ENCODE measurements at places on chromosomes 6 and 20.

DNA sequence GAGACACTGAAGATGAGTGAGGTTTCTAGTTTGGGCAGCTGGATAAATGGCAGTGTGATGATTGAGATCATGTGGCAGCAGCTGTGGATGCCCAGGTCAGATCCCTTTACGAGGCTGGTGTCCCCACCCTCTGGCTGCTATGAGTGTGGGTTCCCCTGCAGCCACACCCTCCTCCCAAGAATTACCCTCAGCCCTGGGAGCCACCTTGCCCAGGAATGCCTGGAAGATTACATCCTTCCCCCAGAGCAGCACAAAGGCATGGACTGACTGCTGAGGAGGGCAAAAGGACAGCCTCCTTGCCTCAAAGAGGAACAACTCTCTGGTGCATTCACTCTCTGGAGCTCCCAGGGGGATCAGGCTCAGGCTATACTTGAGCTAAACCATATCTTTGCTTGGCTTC, 15.0 kb upstream of the PKHD1 start:
- no peak for DNase-seq

DNA sequence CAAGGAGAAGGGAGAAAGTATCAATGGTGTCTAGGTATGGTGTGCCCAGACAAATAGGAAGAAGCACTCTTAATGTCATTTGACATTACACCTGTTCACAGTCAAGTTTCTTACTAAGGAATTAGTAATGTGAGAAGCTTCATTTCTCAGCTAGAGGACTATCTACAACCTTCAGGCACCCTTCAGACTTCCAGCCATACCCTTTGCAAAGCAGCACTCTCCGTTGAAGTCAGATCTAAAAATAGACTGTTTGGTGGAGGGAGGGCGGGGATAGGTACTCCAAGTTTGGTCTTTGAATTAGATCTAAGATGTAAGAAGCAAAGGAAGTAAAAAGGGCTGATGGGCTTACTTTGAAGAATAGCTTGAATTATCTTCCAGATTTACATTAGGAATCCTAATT, 311.1 kb downstream of the SLC35F1 start:
- DNase-seq, result no peak

DNA sequence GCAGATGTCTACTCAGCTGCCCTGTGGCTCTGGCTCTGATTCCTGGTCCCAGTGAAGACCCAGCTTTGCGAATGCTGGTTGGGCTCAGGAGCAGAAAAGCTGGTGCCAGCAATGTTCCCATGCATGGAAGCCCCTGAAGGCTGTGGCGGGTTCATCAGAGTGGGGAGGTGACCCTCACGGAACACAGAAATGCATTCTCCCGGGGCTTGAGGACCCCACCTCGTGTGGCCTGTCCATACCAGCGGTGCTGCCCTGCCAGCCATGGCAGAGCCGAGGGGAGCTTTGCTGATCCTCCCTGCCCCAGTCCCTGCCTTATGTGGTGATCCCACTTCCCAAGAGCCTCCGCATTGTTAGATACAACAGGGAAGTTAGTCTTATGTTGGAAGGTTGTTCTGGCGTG, 157.7 kb upstream of the THBS2 start:
- no peak for DNase-seq

DNA sequence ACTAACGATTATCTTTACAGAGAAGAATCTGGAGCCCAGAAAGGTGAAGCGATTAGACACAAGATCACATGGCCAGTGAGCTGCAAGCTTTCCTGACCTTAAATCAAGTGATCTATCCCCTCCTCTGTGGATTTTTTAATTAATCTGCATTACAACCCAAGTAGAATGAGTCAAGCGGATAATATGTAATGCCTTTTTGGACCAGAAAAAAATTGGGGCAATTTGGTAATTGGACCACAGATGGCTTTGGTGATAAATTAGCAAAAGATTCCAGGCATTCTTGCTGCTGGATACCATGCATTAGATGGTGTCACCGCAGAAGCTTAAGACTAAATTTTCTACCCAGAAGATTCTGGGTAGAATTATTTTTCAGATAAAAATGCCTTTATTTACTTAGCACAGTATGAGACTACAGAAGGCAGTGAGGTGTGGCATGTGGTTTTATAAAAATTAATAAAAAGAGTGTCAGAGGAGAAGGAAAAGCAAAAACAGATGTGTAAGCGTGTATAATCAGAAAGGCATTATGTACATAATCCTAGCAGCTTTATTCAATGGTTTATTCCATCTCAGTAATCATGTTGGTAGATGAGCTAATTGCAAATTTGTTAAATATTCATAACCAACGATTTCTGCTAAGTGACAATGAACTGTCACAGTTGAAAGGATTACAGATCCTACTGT, 53.9 kb upstream of the PCSK2 start:
- DNase-seq, result no peak

DNA sequence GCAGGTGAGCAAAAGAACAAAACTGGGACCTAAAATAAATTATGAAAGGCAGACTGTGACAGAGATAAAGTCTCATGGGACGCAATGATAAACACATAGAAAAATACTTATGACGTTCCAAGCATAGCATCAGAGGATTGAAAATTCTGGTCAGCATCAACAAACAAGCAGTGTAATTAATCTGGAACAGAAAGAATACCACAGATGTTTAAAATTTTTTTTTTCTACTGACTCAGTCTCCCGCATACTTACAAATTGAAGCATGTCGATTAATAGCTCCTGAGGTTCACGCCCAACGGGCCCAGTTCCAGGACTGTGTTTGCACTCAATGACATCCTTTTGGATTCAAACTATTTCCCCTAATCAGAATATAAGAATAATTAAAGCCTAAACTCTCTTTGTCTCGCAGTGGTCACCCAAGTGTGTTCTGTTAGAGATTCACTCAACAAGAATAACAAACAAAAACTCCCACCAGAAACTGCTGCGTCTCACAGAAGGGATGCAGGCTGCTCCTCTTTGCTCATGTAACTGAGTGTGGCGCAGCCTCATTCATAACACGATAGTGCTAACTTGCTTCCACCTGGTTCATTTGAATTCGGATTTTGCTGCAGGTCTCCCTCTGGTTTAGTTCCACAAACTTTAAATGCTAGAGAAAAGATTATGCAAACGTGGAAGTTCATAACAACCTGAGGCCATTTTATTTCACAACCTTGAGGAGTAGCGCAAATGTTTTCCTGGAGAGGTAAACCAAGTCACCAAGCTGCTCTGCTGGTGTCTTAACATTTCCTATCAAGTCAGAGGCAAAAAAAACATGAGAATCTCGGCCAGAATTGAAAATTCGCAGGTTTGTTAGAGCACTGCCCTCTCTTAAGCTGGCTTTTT, 69.0 kb upstream of the CITED2 start:
- DNase-seq, result no peak

DNA sequence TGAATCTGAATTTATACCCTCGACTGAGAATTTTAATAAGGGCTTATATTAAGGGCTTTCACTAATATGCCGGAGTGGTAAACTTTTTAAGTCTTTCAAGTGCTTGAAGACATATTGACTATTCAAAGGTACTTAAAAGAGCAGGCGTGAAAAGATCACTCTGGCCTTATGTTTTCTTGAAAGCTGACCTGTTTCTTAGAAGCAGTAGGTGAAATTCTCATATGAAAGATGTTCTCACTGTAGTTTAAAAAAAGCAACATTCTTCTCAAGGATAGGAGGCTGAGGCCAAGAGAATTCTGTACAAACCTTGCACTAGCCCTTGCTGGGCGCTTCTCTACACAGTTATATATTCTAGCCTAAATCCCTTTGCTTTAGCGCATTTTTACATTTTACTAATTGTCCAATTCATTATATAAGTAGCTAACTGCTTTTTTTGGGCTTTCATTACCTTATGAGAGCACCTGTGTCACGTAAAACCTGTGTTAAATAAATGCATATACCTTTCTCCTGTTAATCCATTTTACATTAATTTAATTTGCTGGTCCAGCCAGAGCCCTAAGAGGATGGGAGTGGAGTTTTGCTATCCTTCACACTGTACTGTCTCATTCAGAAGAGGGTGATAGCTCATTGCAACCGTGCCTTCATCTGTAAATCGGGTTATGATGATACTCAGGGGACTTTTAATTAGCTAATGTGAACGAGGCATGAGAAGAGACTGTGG, 59.6 kb upstream of the HFE start:
- no peak for DNase-seq

- no peak for DNase-seq
These were observed 24.2 kb downstream of the NEDD9 start for GRCh38 chr6:11208267-11208666.

DNA sequence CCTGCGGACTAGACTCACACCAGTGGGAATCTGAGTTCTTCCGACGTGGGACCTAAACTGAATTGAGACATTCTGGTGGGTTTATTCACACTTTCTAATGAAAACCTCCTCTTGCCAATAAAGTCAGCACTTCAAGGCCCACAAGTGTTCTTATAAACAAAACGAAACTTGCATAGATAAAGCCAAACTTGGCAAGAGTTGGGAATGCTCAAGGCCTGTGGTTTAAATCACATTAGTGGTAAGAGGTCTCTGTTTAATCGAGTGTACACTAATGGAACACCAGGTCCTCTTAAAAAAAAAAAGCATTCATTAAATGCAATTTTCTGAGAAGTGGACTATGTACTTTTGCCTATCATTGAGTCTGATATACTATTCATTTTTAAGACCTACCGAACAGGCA, 143.3 kb downstream of the SMOC2 start:
- DNase-seq, result no peak

DNA sequence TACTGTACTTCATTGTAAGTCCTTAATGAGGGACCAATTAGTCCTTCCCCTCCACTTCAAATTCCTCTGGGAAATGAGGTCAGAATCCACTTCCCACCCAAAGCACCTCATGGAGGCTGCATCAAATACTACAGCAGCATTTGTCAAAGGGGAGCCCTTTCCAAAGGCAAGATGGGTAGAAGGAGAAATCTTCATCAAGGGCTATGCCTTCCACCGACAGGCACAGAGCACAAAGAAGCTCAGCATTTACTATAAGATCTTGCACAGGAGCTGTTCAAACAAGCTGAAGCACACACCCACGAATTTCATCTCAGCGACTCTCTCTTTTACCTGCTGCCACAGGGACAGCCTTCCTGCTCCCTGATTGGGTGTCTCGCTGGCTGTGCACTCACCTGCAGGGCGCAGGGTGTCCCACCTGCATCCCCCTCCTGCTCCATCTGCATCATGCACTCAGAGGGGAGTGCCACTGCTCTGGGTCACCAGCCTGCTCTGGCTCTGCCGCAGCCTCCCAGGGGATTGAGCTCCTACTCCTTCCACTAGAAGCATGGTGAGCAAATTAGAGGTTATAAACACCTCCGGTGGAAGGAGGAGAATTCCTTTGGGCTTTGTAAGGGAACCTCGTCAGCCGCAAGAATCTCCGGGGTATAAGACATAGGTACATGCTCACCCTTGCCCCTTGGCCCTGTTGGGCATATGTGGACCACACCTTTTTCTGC, 164.5 kb downstream of the ATXN1 start:
- no peak for DNase-seq

DNA sequence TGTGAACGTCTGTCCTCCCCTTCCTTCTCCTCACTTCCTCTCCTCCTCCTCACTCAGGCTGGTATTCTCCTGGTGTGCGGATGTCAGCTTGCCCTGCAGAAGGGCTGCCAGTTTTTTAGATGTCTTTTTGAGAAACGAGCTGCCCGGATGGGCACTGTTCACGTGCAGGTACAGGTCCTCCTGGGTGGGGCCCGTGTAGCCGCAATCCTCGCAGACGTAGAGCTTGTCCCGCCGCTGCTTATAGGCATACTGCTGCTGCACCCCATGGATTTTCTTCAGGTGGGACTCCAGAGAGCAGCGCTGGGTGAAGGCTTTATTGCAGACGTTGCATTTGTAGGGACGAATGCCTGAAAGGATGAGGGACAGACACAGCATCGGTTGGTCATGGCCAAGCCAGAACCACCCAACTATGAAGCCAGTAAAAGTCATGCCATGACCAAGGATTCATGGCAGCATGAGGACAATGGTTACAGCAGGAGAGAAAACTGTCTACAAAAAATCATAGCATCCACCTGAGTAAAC, 33.0 kb downstream of the OVOL2 start:
- DNase-seq, result no peak

GRCh38 chr6:143549221-143549948, 37.9 kb upstream of the FUCA2 start:
- no peak for DNase-seq

- no peak for DNase-seq
These were observed at the start of gene PLN for GRCh38 chr6:118548136-118548535. Gene PLN, plus strand, starts transcription at chr6:118548296. Its CDS starts 10,626 bp downstream, at chr6:118558922.

Data from brain microvascular endothelial cell (primary cell).